ENCODE measurements at places on chromosomes 11 and 22. TPM values are rescaled to one million over a fixed set of nuclear protein-coding genes. Genes with fewer than 3 reads are reported as not detected.

Gene UBQLN3
- polyA plus RNA-seq = not detected

Gene PAMR1
- polyA plus RNA-seq = 8.4 TPM

Gene DDTL
- polyA plus RNA-seq = 3.3 TPM

Gene BACE1
- 34.0 TPM for polyA plus RNA-seq

Gene RFPL3
- 0.25 TPM for polyA plus RNA-seq
